ENCODE measurements at places on chromosomes 2 and 18.

DNA sequence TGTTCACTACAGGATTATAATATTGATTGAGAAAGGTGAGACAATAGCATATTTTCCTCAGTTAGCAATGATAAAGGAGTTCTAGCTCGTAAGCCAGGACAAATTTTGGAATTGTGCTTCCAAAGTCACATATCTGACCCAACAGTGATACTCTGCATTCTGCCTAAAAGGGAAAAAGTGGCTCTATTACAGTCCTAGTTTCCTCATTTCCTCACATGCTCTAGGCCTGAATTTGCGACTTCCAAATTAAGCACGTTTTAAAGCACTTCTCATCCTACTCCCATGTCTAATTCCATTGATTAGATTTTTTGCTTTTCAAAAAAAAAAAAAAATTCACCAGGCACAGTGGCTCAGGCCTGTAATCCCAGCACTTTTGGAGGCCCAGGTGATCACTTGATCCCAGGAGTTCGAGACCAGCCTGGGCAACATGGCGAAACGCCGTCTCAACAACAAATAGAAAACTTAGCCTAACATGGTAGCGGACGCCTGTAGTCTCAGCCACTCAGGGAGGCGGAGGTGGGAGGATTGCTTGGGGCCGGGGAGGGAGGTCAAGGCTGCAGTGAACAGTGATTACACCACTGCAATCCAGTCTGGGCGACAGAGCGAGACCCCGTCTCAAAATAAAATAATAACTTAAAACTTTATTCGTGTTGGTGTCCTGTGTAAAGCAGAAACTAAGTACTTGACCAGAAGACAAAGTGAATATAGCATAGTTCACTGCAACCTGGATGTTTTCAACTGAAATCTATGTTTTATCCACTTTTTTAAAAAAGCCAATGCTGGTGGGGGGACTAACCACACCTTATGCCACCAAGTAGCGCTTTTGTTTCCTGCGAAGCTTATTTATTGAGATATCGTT lies 1.5 kb downstream of the ESCO1 start:
- no peak for DNase-seq

DNA sequence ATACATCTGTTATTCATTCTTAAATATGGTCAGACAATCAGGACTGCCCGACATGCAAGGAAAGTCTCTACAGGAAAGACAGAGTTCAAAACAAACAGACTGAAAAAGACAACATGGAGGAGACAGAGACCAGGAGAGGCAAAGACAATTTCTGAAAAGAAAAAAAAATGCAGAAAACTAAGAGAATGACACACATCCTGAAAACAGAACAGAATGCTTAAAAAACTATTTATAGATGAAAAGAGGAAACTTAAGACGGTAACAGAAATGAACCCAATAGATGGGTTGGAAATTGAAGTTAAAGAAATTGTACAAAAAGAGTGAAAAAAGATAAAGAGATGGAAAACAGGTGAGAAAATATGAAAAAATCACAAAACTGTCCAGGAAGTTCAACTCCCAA lies 95.7 kb downstream of the BCL2 start:
- DNase-seq: no peak

- DNase-seq: no peak
Observed at GRCh38 chr2:161096336-161096735, 63.9 kb upstream of the TANK start.

- DNase-seq: no peak
Observed at GRCh38 chr2:53819634-53820033, 32.8 kb downstream of the ERLEC1 start.

- no peak for DNase-seq
Observed at GRCh38 chr18:57995331-57995730, 48.7 kb upstream of the NEDD4L start.

DNA sequence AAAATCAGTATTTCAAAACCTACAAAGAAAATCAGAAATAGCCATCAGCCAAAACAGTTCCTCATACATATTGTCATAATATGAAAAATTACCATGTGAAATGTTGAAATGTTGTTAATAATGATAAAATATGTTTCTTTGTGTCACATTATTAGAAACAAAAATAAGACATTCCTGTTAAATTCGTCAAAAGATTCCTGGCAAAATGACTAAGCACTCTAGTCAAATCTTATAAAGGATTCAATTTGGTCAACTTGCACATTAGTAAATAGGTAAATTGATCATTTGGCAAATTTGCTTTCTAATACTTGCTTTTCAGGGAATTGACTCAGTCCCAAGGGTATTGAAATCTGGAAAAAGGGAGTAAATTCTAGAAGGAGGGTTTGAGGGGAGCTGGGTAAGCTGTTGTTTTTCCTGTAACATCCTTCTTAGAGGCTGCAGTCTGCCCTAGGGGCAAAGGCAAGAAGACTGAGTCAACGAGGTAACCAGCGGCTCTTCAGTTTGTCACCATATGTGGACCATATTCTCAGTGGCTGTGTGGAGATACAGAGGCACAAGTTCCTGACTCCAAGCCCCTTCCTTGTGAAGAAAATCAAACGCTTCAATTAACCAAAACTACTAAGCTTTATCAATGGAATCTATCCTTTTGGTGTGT lies 482.3 kb downstream of the TNS1 start:
- no peak for DNase-seq

GRCh38 chr2:11257964-11258363 lies 86.5 kb downstream of the ROCK2 start:
- no peak for DNase-seq

DNA sequence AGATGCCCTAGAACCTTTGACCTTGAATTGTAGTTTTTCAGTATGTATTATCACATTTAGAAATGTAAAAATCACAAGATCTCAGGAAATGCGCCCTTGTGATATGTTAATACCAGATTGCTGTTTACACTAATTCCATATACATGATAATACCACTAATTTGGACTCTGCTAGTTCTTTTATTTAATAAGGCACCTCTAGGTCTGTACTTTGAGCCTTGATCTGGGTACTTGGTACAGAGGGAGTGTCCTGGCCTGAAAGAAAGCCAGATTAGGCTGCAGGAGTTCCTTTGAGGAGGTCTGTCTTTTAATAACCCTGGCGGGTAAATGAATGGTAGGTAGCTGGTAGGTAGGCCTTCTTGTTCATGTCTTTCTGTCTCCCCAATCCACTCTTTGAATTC lies 26.3 kb downstream of the PLEKHA3 start:
- no peak for DNase-seq

- DNase-seq: no peak
Observed at GRCh38 chr2:29207352-29208148, 92.3 kb downstream of the CLIP4 start.

GRCh38 chr2:118053681-118054080 lies 34.6 kb upstream of the INSIG2 start:
- DNase-seq: no peak

DNA sequence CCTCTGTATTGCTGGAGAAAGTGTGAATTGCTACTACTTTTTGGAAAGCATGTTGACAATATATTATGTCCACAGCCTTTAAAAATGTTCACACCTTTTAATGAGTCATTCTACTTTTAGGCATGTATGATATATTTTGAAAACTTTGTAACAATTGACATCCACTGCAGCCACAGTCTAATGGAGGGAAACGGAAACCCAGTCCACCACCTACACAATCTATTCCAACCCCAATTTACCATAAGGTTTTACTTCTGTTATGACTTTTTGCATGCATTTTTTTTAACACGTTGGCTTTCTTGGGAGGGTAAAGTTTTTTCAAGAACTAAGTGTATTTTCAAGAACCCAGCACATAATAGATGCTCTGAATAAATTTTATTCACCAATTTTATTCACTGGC lies 38.5 kb upstream of the ATP8B1 start:
- DNase-seq: no peak

All from stimulated activated CD8-positive, alpha-beta memory T cell treated with anti-CD3 and anti-CD28 coated beads, Interleukin-4, amount 100 ng/mL, for 4 hours (primary cell).